H54 (cell line): ENCODE measurements at places on chromosomes 5 and 9.

DNA sequence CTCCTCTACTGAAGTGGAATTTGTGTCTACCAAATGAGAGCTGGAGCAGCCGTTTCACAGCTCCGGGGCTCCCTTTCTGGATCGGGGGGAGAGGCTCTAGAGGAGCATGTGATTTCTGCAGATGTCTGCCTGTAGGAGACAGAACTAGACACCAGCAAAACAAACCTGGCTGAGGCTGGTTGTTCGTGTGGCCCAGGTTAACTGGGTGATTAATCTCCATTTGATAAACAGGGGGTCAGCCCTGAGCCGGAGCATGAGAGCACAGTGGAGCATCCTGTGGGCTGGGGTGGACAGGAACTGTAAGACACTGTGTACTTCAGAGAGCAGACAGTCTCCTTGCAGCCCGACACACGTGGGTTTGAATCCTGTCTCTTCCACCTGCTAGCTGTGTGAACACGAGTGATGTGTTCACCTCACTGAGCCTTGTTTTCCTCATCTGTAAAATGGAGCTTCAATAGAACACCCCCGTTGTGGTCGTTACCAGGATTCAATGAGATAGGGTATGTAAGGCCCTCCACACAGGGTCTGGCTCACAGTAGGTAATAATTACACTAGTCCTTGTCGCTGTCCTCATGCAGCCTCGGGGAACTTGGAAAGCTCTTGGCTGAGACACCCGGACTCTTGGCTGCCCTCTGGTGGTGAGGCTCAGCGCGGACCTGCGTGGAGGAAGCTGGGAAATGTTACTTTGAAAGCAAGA lies 12.9 kb downstream of the CXCL14 start:
- peak; percentile 73 for DNase-seq

GRCh38 chr5:375336-375920 lies 53.9 kb downstream of the AHRR start:
- DNase-seq: no peak

DNA sequence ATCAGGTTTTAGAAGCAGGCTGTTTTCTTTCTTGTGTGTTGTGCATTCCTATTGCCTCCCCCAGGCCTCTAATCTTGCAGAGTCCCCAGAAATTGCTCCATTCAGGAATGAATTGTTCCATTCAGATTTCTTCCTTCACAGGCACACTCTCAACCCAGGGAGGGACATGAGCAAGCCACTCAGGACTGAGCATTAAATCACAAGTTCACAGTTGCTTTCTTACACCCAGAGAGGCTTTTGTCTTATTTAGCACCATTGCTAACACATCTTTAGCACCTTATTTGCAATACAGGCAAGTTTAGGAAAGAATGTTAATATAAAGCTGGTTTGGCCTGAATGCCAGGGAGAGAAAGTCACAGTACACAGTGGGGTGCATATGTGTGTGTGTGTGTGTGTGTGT lies 221.4 kb downstream of the RAB3C start:
- no peak for DNase-seq

GRCh38 chr9:123689701-123690428 lies 240.1 kb downstream of the DENND1A start:
- no peak for DNase-seq

GRCh38 chr9:33446240-33446945 lies 1.0 kb downstream of the AQP3 start:
- no peak for DNase-seq

DNA sequence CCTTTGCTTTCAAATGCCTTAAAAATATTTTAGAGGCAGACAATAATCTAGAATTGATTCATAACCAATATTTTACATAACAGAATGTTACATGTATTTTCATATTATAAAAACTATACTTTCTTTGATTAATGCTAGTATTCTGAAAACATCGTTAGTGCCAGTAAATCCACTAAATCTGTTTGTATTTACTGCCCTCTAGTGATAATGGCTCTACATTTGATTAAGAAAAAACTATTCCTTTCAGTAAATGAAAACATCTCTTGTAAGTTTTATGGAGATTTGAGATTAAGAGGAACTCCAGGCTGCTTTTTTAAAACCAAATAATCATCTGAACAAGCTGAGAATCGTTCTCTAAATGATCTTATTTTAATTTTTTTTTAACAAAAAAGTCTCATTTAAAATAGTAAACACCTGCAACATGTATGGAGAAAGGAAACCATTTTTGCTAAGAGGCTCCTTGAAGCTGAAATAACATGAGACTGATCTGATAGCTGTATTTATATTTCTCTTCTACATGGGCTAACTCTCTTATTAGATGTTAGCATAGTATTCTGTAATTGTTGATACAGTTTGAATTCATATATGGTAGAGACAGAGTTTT lies 424.7 kb downstream of the RAB3C start:
- no peak for DNase-seq

DNA sequence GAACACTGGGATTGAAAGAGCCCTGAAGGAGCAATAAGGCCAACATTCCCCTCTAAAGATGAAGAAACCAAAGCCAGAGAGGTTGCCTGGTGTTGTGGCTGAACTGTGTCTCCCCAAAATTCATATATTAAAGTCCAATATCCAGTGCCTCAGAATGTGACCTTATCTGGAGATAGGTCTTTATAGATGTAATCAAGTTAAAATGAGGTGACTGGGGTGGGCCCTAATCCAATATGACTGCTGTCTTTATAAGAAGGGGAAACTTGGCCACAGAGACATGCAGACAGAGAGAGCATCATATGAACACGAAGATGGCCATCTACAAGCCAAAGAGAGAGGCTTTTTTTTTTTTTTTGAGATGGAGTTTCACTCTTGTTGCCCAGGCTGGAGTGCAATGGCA lies 66.9 kb upstream of the PLPP1 start:
- no peak for DNase-seq

DNA sequence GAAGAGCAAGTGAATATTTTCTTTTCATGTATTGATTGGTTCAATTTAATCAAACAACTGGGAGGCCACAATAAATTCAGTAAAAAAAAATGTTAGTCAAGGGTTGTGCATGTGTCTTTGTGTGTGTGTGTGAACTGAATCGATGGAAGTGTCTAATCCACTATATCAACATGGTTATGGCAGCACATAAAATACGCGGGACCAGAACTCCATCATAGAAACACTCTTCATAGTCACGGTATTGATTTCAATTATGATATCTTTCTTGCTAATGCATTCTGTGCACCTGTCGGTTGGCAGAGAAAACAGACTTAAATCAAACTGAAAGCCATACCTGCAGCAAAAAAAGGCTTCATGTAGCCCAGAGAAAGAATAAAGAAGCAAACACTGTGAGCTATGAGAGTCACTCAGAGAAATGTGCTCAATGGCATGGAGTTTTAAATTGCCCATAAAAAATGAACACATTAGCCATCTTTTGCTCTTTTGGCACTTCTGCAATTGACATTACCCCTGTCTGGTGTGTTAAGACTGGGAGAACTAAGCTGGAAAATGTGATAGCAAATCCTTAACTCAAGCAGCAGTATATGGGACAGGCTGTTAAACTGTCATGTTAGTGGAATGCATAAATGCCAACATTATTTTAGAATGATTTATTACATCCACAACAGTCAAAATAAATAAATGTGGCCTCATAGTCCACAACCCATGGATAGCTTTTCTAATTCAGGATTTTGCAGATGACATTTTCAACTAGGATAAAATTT lies 642.4 kb upstream of the C9orf72 start:
- DNase-seq: no peak

DNA sequence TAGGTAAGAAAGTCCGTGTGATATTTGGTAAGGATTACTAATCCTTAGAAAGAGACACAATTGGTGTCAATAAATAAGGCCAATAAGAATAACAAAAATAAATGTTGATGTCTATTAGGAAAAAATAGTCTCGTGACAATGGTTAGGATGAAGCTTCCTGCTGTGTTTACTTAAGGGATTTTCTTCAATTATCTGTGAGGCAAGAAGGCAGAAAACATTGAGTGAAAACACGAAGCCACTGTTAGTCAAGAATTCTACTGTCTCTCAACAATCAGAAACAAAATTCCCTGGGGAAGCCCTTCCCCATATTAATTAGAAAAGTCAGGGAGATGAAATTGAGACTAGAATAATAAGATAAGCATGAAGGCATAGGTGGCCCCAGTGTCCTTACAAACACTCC lies 149.0 kb downstream of the SYK start:
- DNase-seq: no peak

GRCh38 chr9:91159664-91160121 lies 202.0 kb downstream of the AUH start:
- no peak for DNase-seq

DNA sequence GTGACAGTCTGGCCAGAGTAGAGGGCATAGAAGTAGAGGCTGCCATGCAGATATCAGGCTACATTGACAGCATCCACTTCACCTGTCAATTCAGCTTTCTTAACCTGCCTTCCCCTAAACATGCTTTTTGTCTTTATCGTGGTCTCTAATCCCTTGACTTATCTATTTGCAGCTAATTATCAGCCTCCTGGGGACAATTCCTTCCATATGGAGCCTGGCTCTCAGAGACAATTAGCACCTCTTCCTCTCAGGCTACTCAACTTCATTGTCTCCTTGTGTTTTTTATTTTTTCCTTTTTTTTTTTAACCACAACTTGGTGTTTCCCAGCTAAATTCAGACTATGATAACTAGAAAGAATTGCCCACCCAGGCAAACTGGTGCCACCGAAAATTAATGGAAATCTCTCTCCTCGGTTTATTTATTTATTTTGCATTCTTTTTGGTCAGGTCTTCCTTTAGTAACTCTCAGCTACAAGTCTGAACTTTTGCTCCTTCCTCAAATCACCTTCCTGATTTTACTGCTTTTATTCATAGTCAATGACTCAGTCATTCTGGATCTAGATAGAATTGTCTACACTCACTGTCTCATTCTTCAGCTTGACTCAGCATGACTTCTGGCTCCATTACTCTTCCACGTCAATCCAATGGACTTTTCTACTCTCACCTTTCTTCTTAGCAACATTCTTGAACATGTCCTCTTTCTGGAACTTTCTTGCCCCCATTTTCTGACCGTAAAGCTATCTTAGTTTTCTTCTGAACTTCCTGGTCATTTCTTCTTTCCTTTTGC lies 63.0 kb upstream of the BASP1 start:
- DNase-seq: peak; percentile 37

- no peak for DNase-seq
These were observed 3.8 kb downstream of the ZNF618 start for GRCh38 chr9:113879911-113880310.

DNA sequence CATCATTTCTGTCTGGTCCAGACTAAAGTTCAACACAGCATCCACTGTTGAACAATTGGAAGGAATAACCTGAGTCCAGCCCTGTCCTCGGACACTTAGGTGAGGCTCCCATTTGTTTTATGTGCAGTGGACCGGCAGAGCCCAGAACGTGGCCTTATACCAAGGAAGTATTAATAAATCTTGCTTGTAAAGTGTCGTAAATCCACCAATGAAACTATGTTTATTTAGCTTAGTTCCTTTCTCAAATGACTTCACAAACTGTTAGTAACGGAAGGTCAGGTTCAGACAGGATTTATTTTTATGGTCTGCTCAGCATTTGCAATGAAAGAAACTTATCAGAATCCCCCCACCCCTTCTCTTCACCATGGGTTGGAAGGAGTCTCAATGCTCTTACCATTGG lies 149.5 kb downstream of the PCSK1 start:
- no peak for DNase-seq

- DNase-seq: no peak
These were observed 66.2 kb downstream of the PLPPR1 start for GRCh38 chr9:101094686-101095085.

DNA sequence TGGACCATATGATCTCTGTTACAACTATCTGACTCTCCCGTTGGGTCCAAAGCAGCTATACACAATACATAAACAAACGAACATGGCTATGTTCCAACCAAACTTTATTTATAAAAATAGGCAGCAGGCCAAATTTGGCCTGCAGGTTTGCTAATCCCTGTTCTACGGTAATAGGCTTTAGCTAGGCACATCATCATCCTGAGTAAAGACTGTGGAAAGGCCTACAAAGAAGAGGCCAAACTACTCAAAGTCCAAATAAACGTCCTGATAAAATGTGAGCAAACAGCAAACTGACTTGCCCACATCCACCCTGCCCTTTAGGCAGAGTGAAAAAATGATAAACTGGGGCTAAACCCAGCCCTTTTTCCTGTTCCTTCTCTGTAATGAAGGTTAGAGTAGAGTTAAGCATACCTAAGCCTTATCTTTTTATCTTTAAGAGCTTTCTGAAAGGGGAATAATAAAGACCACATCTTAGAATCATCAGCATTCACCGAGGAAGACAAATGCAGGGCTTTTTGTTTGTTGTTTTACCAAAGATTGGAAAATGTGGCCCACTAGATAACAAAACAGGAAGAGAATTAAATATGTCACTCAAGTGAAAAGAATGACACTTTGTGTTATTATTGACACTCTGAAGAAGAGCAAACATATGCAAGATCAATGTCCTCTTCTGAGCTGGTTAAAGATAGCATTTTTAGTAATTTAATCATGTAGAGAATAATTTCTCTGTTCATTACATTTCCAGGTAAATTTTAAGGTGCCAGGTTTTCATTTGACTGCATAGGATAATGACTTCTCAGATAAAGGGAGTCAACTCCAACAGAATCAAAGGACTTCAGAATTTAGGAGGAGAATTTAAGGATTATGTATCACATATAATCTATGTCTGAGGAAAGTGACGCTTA lies 160.0 kb upstream of the GNA14 start:
- DNase-seq: no peak

DNA sequence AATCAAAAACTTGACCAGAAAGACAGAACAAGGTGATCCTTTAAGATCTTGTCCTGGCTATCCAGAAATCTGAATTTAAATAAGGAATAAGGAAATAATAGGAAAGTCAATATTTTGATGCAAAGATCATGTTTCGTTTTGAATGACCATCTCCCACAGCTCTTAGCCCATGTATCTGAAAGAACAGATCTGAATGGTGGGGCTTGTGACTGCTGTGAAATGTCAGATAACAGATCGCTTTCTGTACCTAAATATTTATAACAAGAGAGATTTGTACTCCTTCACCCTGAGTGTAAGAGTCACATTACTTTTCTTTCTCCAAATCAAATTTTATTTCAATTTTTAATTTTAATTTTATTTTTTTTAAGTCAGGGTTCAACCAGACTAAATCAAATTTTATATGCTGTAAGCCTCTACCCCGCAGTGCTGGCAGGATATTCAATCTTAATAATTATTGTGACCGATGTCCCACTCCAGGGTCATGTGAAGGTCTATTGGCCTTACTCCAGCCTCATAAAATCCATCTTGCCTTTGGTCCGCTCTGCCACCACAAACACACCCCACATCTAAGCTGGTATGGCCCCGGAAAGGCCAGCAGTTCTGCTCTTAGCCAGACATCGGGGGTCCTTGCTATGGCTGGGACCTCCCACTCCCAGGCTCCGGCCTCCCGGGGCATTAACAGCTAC lies 7.0 kb upstream of the SLC26A2 start:
- no peak for DNase-seq

DNA sequence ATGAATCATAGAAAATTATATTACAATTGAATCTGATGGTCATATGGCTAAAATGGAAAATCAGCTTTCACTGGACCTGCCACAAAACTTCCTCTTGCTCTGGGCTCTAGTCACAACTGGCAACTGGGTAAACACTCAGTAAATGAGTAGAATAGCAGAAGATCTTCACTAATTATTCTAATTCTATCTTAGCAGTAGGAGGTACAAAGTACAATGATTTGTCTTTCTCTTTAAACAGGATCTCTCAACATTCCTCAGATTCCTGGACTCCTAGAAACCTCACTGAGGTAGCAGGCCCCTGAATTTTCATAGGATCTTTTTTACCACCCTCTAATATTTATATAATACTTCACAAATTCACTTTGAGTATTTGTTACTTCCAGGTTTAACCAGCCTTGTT lies 239.9 kb upstream of the SMARCA2 start:
- no peak for DNase-seq
